ENCODE measurements at places on chromosomes 6 and 20.

DNA sequence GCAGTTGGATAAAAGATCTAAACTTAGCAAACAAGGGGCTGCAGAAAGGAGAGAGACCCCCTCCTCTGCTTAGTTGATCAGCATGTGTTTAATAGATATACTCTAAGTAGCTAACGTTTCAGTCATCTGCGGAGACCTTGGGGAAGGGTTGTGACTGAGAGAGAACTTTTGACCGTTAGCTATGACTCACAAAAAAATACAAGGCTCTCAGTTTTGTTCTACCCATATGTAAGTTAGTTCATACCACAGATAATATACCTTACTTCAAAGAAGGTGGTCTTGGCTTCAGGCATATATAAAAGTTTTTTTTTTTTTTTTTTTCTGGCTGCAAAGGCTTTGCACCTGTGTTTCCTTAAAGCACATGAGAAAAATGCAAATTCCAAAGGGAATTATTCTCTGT is 258.9 kb downstream of the GJA1 start:
- ATAC-seq, result peak; percentile 81

DNA sequence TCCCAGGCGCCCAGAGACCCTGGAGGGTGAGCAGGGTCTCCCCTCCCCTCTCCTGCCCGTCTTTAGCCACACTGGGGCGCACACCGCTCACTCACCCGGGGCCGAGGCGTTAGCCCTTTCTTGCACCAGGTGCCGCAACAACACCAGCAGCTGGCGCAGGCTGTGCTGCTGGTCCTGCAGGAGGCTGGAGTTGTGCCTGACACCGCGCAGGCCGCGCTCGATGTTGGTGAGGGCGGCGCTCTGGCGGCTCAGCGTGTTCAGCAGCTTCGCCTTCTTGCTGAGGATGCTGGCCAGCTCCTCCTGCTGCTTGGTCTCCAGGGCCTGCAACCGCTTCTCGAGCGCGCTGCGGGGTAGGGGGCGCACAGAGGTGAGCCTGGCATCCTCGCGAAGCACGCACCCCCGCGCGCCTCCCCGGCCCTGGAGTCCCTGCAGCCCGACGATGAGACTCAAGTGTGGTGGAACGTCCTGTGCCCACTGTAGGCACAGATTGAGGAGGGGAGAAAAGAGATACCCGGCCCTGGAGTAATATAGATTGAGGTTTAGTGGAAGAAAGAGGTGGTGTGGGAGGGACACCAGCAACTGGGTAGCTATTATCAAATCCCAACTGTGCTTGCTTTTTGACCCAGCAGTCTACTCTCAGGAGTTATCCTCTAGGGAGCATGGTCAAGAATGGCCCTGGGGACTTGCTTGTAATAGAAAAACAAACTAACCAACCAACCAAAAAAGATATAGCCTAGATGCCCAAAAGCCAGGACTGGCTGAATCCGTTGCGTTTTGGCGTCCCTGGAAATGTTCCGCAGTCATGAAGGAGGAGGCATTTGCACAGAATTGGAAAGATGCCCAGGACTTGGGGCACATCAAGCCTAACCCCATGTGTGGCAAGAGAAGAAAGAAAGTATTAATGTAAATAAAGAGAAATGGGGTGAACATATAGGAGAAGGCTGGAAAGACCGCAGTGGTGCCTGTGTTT is 30.9 kb downstream of the ANGPT4 start:
- no peak for ATAC-seq

GRCh38 chr6:155067956-155068615 is 73.0 kb downstream of the TIAM2 start:
- ATAC-seq, result no peak

- no peak for ATAC-seq
Measured at GRCh38 chr20:15520930-15521524, 1052.2 kb downstream of the KIF16B start.

DNA sequence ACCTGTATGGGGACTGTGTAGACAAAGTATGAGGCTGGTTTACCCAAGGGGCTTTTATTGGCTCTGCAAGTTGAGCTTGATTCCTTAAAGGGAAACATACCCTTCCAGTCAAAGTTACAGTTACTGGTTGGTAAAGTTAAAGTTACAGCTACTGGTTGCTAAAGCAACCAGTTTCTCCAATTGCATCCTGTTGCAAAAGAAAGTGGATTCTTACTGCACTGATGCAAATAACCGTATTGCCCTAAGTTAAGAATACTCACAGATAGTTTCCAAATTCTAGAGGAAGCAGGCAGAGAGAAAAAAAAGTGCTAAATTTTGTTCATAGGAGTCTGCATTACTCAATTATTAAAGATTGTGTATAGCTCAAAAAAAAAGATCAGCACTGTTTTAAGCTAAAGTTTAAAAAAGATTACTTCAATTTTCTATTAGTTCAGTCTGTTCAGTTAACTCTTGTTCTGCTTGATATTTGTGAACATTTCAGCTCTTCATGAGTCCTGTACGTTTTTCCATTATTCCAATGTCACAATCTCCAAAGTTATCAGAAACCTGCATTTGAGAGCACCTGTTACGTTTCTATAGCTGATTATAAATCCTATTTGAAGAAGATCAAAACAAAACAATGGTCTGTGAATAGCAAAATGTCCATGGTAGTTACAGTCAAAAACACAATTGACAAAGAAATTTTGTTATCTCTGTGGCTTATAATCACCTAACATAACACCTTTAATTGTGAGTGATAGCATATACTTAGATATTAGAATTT is 8.6 kb upstream of the IL22RA2 start:
- ATAC-seq, result no peak

DNA sequence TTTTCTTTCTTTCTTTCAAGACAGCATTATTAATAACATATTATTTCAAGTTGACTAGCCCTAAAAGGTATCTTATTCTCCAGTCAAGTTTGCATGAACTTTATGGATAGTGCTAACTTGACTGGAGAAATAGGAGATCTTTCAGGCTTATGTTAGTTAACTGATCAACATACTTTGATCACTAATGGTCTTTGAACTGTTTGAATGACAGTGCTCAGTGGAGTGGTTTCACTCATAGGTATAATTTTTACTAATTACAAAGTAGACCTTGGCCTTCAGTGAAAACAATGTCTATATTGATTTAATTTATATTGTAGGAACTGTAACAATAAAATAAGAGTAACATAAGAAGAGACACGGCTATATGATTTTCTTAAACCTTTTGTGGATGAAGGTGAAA is 8.0 kb upstream of the LRRC1 start:
- ATAC-seq, result no peak

GRCh38 chr6:13273202-13273930 is 55.0 kb downstream of the TBC1D7 start:
- no peak for ATAC-seq

- ATAC-seq, result no peak
Measured at GRCh38 chr6:138222901-138223546, 4.7 kb upstream of the PBOV1 start.

DNA sequence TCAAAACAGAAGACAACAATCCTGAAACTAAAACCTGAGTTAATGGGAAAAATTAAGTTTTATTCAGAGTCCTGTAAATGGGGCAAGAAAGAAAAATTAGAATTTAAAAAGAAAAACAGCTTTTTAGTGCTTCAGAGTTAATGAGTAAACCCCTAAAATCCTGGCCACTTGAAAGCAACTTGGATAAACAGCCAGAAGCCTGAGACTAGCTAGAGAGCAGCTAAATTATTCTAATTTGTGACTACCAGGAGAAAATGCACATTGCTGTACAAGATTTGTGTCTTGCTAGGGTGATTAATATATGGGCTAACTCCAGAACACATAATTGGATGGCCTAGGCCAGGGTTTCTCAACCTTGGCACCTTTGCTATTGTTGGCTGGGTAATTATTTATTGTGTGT is 62.4 kb upstream of the ARG1 start:
- ATAC-seq, result no peak

GRCh38 chr20:36548006-36548315 is 6.6 kb downstream of the MYL9 start:
- no peak for ATAC-seq

DNA sequence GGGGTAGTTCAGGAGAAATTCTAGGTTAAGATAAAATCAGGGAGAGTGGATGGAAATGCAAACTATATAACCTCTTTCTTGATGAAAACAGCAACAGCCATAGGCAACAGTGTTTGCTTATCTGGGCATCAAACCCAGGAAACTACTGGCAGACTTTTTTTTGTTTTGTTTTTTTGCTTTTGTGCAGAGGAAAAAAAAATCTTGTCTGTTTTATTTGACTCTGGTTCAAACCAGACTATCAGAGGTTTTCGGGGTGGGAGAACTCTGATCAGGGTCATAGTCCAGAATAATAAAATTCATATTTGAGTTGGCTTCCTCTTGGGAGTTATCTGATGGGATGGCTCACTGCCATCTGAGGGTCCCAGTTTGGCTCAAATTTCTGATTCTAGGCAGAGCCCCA is 88.8 kb upstream of the ZNFX1 start:
- ATAC-seq, result no peak

Data from SK-N-SH treated with all-trans-retinoic acid at 6 μM for 48 hours (cell line).